ENCODE measurements at places on chromosomes 13 and 19. TPM values are rescaled to one million over a fixed set of nuclear protein-coding genes. Genes with fewer than 3 reads are reported as not detected.

SMIM24 gene
- total RNA-seq: not detected

PSG2 gene
- not detected for total RNA-seq

ATP8A2 gene
- 0.24 TPM for total RNA-seq

FPR3 gene
- total RNA-seq: 21.2 TPM

PRR19 gene
- 0.45 TPM for total RNA-seq

PRKACA gene
- total RNA-seq: 125 TPM

EML2 gene
- total RNA-seq: 52.9 TPM

SPPL2B gene
- 49.1 TPM for total RNA-seq

ARHGEF7 gene
- 124 TPM for total RNA-seq

COL4A1 gene
- total RNA-seq: 564 TPM

ZNF154 gene
- 6.4 TPM for total RNA-seq

TMEM255B gene
- total RNA-seq: 67.3 TPM

PABPC3 gene
- total RNA-seq: 0.23 TPM

PTH2 gene
- not detected for total RNA-seq

OR2Z1 gene
- not detected for total RNA-seq

IRGC gene
- total RNA-seq: not detected

Data from aorta (tissue), 5 donors.